ENCODE measurements at places on chromosomes 4 and X. TPM values are rescaled to one million over a fixed set of nuclear protein-coding genes. Genes with fewer than 3 reads are reported as not detected.

GRCh38 chrX:108396188-108396891, 41.9 kb downstream of the COL4A6 start:
- DNase-seq: no peak

DNA sequence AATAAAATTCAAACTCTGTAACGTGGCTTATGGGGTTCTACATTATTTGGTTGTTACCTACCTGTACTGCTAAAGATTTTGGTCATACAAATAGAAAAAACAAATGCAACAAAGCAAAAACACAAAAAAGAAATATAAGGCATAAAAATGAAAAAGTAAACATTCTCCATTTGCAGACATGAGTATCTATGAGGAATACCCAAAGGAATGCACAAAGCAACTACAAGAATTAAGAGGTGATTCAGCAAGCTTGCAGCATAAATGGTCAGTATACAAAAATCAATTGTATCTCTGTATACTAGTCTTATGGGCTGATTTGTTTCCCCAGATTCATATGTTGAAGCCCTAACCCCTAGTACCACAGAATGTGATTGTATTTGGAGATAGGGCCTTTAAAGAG, 3.6 kb upstream of the PDE5A start:
- DNase-seq: no peak

GRCh38 chrX:1781766-1782165, 166.9 kb downstream of the ASMT start:
- DNase-seq: no peak

DNA sequence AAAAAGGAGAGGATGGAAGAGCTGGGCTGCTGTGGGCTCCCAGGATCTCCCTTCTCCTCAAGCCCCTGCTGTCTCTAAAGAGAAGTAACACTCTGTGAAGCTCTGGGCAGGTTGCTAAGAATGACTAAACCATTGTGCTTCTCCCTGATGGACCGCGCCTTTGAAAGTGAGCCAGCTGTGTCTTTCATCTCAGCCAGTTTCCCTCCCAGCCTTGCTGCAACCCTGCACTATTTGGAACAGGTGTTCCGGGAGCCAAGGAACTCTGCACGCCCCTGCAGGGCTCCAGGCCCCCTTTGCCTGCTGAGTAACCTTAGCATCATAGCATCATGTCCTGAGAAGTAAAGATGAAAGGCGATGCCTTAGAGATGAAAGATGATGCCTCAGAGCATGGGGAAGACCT, 39.7 kb downstream of the SMIM20 start:
- no peak for DNase-seq

DNA sequence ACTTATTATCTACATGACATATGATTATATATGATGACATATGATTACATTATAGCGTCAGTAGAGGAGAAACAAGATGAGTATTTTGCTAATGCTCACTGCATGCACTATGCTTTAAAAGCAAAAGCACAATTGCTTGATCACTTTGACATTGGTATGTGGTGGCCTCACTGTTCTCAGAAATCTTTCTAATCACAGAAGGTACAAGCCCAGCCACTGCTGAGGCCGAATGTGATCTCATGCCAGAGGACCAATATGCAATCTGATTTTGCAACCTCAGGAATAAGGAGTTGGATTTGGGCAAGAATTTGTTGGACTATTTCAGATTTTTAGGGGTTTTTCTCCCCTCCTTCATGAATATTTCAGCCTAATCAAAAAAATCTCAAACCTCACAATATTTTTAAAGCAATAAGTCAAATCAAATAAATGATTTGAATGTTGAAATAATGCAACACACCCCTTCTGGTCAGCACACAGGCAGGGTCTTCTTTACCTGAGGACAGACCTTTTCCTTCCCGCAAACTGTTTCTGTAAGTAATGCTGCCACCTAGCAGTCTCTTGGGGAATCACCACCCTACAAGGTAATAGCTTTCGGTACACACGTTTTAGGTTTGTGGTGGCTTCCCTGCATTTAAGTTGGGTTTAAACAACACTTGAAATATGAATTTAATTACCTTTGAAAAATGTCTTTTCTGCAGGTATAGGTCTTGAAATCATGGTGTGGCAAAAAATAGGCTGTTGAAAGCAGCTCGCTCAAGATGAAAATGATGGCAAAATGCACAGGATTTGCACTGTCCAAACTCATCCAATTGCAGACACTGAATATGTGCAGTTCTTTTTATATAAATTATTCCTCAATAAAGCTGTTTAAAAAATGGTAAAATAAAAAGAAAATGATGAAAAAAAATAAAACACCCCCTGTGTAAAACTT, 4.8 kb upstream of the CXCL13 start:
- no peak for DNase-seq

DNA sequence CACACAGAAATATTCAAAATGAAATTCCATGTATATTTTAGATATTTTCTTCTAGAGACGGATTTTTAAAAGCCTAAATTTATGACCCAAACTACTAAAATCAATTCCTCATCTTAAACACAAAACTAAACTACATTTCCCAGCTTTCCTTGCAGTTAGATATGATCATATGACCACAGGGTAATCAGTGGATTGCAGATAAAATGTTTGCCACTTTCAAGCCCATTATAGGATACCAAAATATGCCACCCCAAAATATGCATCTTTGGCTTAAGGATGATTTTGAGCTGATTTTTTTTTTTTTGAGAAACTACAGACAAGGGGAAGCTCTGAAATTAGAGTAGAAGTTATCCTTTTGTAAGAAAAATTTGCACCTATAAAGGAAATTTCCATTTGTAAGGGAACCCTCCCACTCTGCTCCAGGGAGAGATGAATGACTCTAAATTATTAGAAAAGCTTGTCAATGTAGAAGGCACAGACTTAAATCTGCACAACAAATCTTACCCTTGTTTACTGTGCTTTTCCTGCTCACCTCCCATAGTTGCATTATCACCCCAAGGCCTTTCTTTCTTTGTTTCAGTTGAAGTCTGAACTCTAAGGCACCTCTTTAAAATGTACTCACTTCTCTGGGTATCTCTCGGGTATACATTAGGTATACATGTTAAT, 503.0 kb downstream of the PDHA2 start:
- DNase-seq: no peak

- DNase-seq: no peak
Observed at GRCh38 chr4:183950536-183950935, 45.4 kb downstream of the STOX2 start.

DNA sequence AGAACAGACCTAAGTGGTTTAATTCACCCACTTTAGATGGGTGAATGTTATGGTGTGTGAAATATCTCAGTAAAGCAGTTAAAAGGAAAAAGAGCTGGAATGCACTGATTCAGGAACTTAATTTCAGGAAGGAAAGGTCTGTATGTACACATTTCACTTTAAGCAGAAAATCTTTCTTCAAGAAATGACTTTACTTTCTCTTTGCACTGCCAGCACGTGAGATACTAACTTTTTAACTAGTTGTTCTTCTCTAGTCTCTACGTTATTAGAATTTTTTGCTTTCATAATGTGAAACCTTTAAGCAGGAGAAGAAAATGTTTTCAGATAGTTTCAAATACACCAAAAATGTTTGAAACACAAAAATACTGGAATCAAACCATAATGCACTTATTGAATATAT, 18.8 kb downstream of the C4orf46 start:
- DNase-seq: no peak

DNA sequence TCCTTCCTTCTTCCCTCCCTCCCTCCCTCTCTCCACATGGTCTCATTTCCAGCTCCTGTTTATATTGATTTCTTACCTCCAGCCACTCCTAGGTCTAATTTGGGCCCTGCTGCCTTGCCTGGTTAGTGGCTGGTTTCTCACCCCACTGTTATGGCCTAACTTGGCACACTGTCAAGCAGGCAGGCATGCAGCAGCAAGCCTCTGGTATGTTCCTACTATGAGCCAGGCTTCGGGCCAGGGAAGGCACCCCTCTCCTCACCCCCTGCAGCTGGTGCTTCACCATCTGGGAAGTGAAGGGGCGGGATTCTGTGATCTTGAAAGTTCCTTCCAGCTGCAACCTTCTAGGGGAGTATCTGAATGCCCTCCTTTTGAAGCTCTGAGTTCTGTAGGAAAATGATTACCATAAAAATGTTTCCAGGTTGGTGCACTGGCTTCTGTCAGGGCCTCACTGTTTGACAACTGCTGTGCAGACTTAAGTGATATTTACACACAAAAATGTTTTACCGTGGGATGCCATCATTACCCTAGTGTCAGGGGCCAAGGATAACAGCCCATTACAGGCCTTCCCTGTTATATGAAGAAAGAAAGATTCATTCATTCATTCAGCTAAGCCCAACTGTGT, 10.1 kb upstream of the VMA21 start:
- no peak for DNase-seq

- DNase-seq: no peak
Observed at GRCh38 chr4:132592850-132593249, 556.2 kb upstream of the PCDH10 start.

DNA sequence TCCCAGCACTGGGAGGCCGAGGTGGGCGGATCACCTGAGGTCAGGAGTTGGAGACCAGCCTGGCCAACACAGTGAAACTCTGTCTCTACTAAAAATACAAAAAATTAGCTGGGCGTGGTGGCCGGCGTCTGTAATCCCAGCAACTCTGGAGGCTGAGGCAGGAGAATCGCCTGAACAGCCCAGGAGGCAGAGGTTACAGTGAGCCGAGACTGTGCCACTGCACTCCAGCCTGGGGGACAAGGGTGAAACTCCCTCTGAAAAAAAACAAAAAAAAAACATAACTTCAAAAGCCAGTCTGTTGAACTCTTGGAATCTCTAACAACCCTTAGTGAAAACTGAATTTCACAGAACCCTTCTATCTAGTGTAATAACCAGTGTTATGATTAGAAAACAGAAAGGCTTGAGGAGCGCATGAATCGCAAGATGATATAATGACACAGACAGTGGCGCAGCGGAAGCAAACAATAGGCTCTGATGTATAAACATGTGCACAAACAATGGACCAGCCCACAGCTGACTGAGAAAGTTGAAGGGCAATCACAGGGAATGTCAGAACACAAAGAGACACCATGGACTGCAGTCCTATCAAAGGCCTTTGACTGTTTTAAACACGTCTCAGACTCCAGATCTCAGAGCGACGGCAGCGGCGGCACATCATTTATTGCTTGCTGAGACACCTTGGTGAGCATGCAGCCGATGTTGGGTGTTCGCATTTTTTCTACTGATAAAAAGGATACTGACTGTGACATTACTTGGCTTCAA, 81.6 kb downstream of the NSUN7 start:
- DNase-seq: no peak

GRCh38 chrX:37786624-37787422, 7.0 kb downstream of the CYBB start:
- no peak for DNase-seq

- DNase-seq: no peak
Observed at GRCh38 chr4:146847345-146847744, 98.3 kb downstream of the TTC29 start.

- DNase-seq: no peak
Observed at GRCh38 chrX:11386812-11387211, 93.6 kb downstream of the AMELX start.

DNA sequence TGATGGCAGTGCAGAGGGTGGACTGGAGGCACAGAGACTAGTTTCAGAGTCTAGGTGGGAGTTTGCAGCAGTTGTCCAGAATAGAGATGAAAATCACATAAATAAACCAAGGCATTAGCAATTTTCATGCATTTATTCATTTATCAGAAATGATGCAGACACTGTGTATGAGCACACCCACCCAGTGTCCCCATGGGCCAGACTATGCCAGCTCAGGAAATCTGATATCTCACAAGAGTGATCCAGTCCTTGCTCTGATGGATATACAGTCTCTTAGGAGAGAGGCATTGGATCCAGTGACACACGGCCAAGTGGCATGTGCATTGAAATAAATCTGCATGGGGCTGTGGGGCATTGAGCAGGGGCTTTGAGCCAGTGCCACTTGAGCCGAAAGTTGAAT, 228.2 kb downstream of the FRMPD4 start:
- no peak for DNase-seq

- DNase-seq: no peak
Observed at GRCh38 chr4:105951198-105951597, 55.9 kb downstream of the NPNT start.

DNA sequence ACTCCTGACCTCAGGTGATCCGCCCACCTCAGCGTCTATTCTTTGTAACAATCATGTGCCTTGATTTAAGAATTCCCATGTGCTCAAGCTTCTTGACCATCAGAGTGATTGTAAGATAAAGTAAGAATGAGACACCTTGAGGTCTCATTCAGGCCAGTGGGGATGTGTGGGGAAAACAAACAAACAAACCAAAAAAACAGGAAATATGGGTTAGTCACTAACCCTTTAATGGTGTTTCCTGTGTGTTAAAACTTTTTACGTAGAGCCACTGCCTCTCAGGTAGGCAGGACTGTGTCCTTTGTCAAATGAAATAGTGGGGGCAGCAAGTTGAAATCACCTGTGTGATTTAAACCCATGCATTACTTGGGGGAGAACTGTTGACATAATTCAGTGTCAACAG, 91.5 kb upstream of the DHRSX start:
- no peak for DNase-seq

GRCh38 chr4:129355031-129355430, 259.1 kb downstream of the C4orf33 start:
- DNase-seq: no peak

- no peak for DNase-seq
Observed at GRCh38 chr4:2804973-2805501, 12.2 kb downstream of the SH3BP2 start.

GRCh38 chrX:44906041-44906440, 33.1 kb downstream of the KDM6A start:
- DNase-seq: no peak

- no peak for DNase-seq
Observed at GRCh38 chrX:156004256-156004655, 6.8 kb downstream of the IL9R start.

PHOX2B gene
- total RNA-seq: not detected

EPHA5 gene
- total RNA-seq: 9.8 TPM

ANAPC4 gene
- total RNA-seq: 10.3 TPM

TMSB15B gene
- total RNA-seq: not detected

PABPC4L gene
- 1.3 TPM for total RNA-seq

STOX2 gene
- 25.8 TPM for total RNA-seq

USP27X gene
- total RNA-seq: 2.4 TPM

PCDH10 gene
- 0.94 TPM for total RNA-seq

DUSP9 gene
- not detected for total RNA-seq

HELT gene
- not detected for total RNA-seq

SERTM2 gene
- not detected for total RNA-seq

PDZD4 gene
- 2.1 TPM for total RNA-seq

All from right atrium auricular region (tissue), 2 donors.